ENCODE measurements at places on chromosomes 11 and 22. TPM values are rescaled to one million over a fixed set of nuclear protein-coding genes. Genes with fewer than 3 reads are reported as not detected.

DNA sequence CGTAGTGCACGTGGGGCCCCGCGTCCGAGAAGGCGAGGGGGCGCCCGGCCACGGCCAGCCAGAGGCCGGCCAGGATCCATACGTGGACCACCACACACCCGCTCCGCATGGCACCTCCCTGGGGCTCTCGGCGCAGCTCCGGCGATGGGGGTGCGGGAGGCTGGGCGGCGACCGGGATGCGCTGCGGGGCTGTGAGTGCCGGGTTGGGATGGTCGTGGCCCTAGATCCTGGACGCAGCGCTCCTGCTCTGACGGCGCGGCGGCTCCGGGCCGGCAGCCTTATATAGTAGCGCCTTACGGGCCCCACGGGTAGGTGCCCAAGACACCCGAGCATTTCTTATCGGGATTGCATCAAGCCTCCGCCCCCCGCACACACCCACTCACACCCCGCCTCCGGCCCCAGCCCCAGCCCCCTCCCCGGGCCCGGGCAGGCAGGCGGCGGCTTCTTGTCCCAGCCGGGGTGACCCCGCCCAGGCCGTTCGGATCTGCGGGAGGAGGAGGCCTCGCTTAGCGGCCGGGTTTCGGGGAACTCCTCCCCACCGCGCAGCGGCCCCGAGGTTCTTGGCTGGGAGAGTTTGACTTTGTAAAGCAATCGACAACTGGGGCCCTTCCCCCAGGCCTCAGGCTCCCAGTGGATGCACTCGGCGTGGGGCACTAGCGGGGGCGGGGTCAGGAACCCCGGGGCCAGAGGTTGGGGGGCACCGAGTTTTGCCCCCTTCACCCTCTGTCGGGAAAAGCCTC is at the start of gene FGF19:
TSS of gene FGF19 (minus strand) at position 255 of the 740 bp plus-strand sequence. CDS start at position 109, 146 bp downstream.
- DNase-seq, result no peak

DNA sequence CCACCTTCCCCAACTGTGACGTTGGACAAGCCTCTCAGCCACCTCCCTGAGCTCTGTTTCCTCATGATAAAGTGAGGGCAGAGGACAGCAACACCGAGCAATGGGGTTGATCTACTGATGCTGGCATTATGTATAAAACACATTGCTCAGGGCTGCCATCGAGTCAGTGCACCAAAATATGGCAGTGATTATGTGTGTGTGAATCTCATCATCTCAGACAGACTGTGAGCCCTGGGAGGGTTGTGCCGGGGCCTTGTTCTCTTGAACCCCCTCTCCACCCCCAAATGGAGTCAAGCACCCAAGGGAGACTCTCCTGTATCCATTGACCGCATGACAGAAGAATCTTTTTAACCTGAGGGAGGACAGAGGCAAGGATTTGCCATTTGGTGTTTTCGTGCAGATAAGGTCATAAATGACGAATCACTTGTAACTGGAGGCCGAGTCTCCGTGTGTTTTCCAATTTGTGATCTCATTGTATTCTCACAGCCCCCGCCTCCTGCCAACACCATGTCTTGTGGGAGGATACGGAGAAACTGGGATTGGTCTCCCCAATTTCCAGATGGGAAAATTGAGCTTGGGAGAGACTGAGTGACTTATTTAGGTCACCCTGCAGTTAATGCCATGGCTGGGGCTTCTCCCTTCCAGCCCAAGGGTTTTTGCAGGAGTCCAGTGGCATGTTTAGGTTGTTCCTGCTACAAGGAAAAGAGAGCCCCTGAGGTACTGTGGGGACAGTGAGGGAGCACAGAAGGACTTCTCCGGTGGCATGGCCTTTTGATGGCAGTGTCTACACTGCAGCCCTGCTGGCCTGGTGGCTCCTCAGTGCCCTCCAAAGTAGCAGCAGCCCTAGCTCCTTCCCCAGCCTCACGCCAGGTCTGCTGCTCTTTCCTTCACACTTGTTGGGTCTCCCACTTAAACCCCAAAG is 52.4 kb downstream of the CHRDL2 start:
- DNase-seq, result no peak

GRCh38 chr22:32905400-32905799 is 103.9 kb downstream of the TIMP3 start:
- DNase-seq, result no peak

GRCh38 chr11:46537121-46537520 is 56.7 kb downstream of the AMBRA1 start:
- no peak for DNase-seq

Gene C11orf91
- 1.5 TPM for total RNA-seq

Data from upper lobe of right lung (tissue), 1 donor.